B cell (primary cell): ENCODE measurements at places on chromosomes 16 and 17. TPM values are rescaled to one million over a fixed set of nuclear protein-coding genes. Genes with fewer than 3 reads are reported as not detected.

- no peaks in the 10 kb centered on the region for H3K36me3 ChIP-seq
- no peak overlapping the region for H3K4me3 ChIP-seq
- H3K27ac ChIP-seq, result no peak overlapping the region
- peaks cover 29% of the 10 kb centered on the region for H3K4me1 ChIP-seq
These were observed 4.0 kb upstream of the MMP25 start for GRCh38 chr16:3042376-3042775.

DNA sequence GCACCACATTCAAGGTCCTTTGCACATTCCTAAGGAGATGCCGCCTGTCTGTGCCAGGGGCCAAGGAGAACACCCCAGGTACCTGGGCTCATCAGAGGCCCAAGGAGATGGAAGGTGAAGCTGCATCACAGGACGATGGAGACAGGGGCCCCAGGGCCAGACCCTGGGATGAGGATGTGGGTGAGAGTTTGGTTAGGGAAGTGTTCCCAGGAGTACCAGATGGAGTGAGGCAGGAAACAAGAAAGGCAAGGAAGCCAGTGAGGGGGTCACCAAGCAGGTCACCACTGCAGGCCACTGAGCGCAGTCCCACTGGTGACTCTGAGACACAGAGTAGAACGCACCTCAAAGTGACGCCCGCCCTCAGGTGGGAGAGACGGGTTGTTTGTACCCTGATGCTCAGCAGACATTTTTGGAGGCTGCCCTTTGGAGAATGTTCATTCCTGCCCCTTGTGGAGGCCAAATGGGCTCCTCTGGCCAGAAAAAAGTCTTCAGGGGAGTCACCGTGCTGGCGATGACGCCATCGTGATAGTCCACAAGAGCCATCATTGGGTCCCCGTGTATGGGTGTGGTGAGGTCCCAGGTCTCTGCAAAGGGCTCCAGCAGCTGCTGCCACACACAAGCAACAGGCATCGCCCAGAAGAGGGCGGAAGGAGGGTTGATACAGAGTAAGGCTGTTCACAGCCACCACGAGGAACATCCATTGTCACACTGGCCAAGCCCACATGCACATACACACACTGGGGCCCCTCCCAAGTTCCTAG is 57.5 kb downstream of the BEAN1 start:
- no peaks in the 10 kb centered on the region for H3K36me3 ChIP-seq
- H3K4me1 ChIP-seq, result peaks cover 11% of the 10 kb centered on the region
- no peak for DNase-seq
- no peak overlapping the region for H3K27ac ChIP-seq
- no peaks in the 10 kb centered on the region for H3K27me3 ChIP-seq

DNA sequence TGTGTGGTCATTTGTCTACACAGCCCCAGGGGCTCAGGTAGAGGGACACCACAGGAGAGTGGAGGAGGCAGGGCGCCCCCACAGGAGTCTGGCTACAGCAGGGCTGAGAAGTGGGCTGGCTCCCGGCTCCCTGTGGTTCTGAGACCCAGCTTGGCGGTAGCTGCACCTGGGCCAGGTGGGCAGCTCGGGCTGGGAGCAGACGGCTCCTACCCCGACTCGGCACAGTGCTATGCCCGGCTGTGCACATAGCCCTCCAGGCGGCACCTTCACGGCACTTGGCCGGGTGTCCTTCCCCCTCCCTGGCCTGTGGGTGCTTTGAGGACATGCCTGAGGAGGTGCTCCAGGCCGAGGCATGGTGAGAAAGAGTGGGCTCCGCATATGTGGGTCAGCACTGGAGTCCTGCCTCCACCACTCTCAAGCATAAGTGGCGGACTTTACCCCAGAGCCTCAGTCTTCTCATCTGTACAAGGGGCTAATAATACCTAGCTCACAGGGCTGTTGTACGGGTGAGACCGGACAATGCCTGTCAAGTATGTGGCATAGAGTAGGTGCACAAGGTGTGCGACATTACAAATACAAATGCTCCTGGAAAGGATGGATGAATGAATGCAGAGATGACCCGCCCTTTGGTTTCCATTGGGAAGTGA is 50.1 kb upstream of the JPH3 start:
- H3K27me3 ChIP-seq, result no peaks in the 10 kb centered on the region
- H3K4me3 ChIP-seq, result no peak overlapping the region
- no peaks in the 10 kb centered on the region for H3K36me3 ChIP-seq
- no peak for DNase-seq
- H3K27ac ChIP-seq, result no peak overlapping the region
- no peaks in the 10 kb centered on the region for H3K4me1 ChIP-seq

DNA sequence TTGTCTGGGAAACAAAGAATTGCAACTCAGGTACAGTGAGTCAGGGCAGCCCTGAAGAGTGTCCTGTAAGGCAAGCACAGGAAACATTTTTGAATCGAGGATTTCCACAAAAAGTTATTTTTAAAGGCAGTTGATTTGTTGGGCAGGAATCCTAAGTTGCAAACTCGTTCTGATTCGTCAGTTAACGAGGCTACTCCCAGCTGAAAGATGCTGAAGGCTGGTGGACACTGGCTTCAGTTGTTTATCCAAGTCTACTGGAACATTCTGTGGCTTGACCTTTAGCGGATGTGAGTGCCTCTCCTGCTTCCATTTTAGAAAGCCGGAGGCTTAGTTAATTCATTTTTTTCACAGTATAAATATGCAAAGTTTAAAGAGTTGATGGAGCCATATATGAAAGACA is 84.2 kb downstream of the KCNJ12 start:
- no peak for DNase-seq
- no peak overlapping the region for H3K27ac ChIP-seq
- peaks cover 33% of the 10 kb centered on the region for H3K27me3 ChIP-seq
- H3K4me1 ChIP-seq, result peaks cover 13% of the 10 kb centered on the region
- no peaks in the 10 kb centered on the region for H3K36me3 ChIP-seq

- no peak for DNase-seq
- H3K27me3 ChIP-seq, result no peaks in the 10 kb centered on the region
- H3K27ac ChIP-seq, result no peak overlapping the region
- H3K4me3 ChIP-seq, result no peak overlapping the region
These were observed 10.2 kb downstream of the CDR2 start for GRCh38 chr16:22364241-22364640.

- H3K4me1 ChIP-seq, result peaks cover 28% of the 10 kb centered on the region
- H3K36me3 ChIP-seq, result no peaks in the 10 kb centered on the region
- H3K27ac ChIP-seq, result no peak overlapping the region
- H3K4me3 ChIP-seq, result no peak overlapping the region
- no peak for DNase-seq
These were observed 4.3 kb upstream of the SPN start for GRCh38 chr16:29658705-29659104.

DNA sequence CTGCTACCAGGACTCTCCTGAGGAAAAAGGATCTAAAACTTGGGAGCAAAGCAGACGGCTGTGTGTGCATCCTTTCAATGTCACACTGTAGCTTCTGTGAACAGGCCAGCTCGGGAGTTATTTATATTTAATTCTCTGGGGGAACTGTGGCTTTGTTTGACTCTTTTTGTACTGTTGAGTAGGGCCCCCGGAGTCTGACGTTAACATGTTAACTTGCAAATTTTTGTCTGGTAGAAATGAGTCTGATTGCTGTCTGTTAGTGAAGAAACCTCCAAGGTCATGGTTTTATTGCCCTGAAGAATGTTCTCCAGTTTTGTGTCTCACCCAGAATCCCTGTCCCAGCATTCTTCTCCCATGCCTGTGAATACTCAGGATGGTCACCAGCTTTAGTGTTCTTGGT is 14.2 kb upstream of the KCNG4 start:
- H3K4me1 ChIP-seq, result no peaks in the 10 kb centered on the region
- H3K4me3 ChIP-seq, result no peak overlapping the region
- no peak overlapping the region for H3K27ac ChIP-seq
- H3K36me3 ChIP-seq, result no peaks in the 10 kb centered on the region
- H3K27me3 ChIP-seq, result no peaks in the 10 kb centered on the region

The DPEP3 gene
- 2.0 and 2.6 TPM in 2 replicates for total RNA-seq

The TMEM98 gene
- not detected in 2 replicates for total RNA-seq
